ENCODE measurements at places on chromosomes 13 and 19.
A peak's percentile ranks its signal among the peaks of the same experiment; 100 is the strongest.

- no peak for DNase-seq
Observed at GRCh38 chr19:6232601-6233055, 47.1 kb downstream of the MLLT1 start.

GRCh38 chr13:46361276-46361934 lies 25.6 kb downstream of the RUBCNL start:
- no peak for DNase-seq

DNA sequence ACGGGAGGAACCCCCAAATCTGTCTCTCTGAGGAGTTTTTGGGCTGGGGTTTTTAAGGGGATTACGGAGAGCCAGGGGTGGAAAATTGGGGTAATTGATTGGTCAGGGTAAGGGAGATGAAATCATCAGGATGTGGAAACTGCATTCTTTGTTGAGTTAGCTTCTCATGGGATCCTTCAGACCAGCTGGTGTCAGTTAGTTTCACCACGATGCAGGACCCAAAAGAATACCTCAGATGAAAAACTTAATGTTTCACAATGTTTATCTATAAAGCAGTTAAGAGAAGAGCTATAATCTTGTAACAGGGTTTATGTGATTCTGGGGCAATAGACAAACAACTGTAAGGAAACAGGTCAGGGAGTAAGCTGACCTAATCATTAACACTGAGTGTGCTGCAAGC lies 230.8 kb downstream of the POU4F1 start:
- DNase-seq = no peak

- no peak for DNase-seq
Observed at GRCh38 chr13:62710787-62711186, 1295.1 kb upstream of the PCDH20 start.

DNA sequence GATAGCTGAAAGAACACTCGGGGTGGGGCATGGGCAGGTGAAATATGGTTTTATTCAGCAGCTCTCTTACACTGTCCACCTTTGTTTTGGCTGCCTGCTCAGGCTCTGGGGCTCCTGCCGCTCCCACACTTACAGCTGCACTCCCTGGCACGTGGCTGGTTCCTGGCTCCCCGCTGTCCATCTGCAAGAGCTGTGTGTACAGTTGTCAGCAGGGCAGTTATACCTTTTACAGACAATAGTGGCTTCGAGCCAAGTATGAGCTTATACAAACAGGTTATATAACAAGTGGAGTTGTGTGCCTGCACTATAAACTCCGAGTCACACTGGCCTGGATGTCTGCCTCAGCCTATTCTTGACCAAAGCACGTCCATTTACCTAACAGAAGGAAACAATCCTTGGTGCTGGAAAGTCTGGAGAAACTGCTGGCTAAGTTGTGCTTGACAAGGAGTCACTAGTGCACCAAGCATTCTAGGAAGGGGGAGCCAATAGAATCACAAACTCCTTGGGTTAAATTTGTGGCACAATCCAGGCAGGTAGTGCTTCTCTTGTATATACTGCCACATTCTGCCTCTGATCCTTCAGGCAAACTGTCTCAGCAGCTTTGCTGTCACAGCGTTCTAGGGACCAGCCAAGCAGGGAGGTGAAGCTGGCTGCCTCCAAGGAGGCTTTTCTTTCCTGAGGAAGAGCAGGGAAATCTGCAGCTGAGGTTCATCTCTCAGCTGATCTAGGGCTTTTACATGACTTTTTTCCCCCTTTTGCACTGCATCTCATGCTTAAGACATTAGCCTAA lies 68.2 kb downstream of the NHLRC3 start:
- no peak for DNase-seq

DNA sequence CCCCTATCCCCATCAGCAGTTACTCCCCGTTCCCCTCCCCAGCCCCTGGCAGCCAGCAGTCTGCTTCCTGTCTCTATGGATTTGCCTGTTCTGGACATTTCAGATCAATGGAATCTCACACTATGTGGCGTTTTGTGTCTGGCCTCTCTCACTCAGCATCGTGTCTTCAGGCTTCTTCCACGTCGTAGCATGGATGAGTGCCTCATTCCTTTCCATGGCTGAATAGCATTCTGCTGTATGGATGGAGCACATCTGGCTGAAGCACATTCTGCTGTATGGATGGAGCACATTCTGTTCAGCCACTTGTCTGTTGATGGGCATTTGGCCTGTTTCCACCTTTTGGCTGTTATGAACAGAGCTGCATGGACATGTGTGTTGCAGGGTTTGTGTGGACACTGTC lies 29.5 kb downstream of the CRTC1 start:
- DNase-seq = no peak

DNA sequence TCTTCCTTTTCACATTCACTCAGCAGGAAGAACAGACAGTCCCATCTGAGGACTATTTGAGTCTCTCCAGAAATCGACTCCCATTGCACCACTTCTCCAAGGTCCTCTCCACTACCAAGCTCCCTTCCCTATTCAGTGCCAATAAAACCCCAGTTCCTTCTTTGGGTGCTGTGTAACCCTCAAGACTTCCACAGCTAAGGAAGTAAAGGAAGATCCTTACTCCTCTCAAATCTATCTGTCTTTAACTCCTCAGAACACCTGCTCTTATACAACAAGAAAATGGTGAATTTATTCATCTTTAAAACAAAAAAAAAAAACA lies 29.2 kb upstream of the TM9SF2 start:
- no peak for DNase-seq

DNA sequence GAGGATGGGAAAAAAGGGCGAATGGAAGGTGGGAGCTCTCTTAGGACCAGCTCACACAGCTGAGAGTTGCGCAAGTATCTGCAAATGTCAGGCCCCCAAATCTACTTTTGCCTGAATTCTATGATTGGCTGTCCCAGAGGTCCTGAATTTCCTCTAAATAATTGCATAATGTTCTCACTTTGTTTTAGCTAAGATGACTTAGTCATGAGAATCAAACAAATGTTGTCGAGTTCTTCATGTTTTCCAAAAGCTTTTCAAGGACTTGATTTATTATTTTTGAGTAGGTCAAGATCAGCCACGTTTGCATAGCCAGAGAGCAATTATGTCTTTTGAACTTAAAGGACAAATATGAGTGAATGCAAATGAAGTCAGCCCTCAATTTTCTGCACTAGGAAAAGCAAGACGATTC lies 246.6 kb upstream of the MAB21L1 start:
- DNase-seq = no peak

DNA sequence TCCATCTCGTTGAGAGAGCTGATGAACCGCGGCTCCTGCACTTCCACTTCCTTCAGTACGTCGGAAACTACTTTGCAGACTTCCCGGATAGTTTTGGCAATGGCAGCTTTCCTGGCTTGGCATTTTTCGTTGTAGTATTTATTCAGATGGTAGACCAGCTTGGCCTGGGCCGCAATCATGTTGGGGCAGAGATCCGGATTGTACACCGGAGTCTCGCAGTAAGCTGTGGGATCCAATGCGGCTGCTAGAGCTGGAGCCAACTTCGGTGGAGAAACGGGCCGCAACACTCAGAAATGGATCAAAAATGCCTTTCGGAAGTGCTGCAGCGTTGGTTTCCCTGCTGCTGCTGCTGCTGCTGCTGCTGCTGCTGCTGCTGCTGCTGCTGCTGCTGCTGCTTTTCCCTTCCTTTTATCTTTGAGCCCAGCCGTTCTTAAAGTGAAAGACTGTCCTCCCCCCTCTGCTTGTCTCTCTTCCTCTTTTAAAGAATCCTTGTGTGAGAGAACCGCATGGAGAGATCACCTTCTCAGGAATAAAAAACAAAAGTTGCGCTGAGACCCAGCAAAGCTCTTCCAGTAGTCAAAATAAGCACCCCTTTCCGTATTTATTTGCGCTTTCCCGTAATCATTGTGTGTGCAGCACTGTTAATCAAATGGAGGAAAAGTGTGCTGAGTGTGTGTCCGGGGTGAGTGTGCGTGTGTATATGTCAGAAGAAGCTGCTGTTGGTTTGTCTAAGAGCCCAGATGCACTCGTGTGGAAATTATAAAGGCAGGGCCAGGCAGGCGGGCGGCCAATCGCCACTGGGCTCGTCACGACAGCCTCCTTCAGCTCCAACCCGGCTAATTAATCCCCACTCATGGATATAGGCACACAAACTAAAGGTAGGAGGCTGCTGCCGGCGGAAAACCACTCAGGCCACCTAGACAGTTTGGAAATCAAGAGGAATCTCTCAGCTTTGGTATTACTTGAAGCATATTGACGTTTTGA lies at the start of gene MAB21L1:
Gene MAB21L1, minus strand, starts transcription at position 730 of the 984 bp plus-strand sequence. Its CDS starts 551 bp downstream, at position 179.
- no peak for DNase-seq

DNA sequence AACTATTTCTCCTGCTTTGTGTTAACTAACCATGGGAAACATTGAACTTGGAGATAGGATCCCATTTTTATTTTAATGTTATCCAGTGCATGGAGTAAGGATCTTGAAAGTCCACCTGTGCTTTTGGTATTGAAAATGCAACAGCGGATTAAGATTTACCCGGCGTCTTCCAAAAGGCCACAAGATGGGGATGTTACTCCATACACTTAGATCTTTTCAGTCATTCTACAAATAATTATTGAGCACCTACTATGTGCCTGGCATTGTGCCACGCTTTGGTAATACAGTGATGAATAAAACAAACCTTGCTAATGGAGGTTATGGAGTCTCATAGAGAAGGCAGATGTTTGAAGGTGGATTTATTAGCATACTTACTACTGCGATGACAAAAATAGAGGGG lies 56.9 kb downstream of the RFC3 start:
- DNase-seq = no peak

DNA sequence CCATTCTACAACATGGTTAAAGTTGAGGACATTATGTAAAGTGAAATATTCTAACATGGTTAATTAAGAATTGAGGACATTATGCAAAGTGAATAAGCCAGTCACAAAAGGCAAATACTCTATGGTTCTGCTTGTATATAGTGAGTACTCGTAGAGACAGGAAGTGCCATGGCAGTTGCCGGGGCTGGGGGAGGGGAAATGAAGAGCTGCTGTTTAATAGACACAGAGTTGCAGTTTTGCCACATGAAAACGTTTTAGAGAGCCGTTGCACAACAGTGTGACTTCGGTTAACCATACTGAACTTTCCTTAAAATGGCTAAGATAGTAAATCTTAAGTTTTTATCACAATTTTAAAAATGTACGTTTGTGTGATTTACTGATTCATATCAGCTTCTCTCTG lies 176.9 kb downstream of the SHISA2 start:
- DNase-seq = peak; percentile 48

Data from activated effector memory CD4-positive, alpha-beta T cell treated with Interleukin-2 at 50 U/mL for 16 hours (primary cell).